NCI-H460 (cell line): ENCODE measurements at places on chromosomes 5 and 9. TPM values are rescaled to one million over a fixed set of nuclear protein-coding genes. Genes with fewer than 3 reads are reported as not detected.

ATP6V1G1 gene
- 157 and 164 TPM in 2 replicates for total RNA-seq

PFN3 gene
- not detected in 2 replicates for total RNA-seq

KCNIP1 gene
- total RNA-seq: not detected in 2 replicates

MYMK gene
- not detected in 2 replicates for total RNA-seq
